ENCODE measurements at places on chromosomes 3 and 15. TPM values are rescaled to one million over a fixed set of nuclear protein-coding genes. Genes with fewer than 3 reads are reported as not detected.

The CCR2 gene
- 0.34 TPM for total RNA-seq

The FOXL2NB gene
- total RNA-seq, result not detected

The CELF6 gene
- total RNA-seq, result 0.23 TPM

The STXBP5L gene
- not detected for total RNA-seq

The PRR20G gene
- total RNA-seq, result not detected

Data from activated CD8-positive, alpha-beta memory T cell treated with anti-CD3 and anti-CD28 coated beads for 36 hours (primary cell).